Stimulated activated CD4-positive, alpha-beta T cell treated with anti-CD3 and anti-CD28 coated beads, TNF-alpha, amount 100 ng/mL, for 1 hour (primary cell): ENCODE measurements at places on chromosomes 16 and 17.

DNA sequence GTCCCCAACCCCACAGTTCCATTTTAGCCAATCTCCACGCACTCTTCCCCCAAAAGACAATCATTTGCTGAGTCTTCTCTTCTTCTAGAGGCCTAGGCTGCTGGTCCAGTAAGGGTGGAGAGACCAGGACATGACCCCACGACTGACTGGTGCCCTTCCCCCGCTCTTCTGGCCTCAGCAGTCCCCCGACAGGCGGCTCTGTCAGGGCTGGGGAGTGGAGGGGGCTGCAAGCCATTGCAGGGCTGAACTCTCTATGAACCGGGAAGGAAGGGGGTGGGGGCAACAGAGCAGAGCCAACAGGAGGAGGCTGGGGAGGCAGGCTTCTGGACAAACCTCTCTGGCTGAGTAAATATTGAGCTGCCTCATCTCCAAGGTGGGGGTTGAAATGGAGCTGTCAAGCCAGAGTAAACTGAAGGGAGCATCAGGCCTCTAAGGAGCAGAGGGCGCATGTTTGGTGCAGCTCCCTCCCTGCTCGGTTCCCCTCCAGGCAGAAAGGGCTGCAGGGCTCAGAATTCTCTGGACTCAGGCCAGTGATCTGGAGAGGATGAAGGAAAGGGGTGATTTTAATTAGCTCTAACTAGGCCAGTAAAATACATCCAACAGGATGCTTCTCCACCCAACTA, 8.7 kb downstream of the HOXB1 start:
- no peak for DNase-seq

- no peak for DNase-seq
Observed at GRCh38 chr16:4703906-4704305, 10.5 kb downstream of the NUDT16L1 start.

- no peak for DNase-seq
Observed at GRCh38 chr16:72891291-72892227, 156.4 kb downstream of the ZFHX3 start.

DNA sequence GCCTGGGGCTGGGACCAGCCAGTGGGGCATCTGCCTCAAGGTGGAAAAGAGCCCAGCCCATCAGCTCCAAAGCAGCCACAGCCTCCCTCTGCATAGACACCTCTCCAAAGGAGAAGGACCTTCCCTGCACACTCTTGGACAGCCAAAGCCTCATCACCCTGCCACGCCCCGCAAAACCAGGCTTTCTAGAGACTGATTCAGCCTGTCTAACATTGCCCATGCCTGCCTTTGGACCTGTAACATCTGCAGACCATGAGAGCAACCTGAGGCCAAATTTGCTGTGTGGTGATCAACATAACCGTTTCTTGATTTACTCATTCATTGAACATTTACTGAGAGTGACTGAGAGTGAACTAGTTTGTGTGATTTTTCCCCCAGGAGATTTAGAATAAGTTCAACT, 219.7 kb upstream of the HSBP1 start:
- DNase-seq = no peak

GRCh38 chr16:47008174-47008573, 34.7 kb upstream of the DNAJA2 start:
- no peak for DNase-seq

DNA sequence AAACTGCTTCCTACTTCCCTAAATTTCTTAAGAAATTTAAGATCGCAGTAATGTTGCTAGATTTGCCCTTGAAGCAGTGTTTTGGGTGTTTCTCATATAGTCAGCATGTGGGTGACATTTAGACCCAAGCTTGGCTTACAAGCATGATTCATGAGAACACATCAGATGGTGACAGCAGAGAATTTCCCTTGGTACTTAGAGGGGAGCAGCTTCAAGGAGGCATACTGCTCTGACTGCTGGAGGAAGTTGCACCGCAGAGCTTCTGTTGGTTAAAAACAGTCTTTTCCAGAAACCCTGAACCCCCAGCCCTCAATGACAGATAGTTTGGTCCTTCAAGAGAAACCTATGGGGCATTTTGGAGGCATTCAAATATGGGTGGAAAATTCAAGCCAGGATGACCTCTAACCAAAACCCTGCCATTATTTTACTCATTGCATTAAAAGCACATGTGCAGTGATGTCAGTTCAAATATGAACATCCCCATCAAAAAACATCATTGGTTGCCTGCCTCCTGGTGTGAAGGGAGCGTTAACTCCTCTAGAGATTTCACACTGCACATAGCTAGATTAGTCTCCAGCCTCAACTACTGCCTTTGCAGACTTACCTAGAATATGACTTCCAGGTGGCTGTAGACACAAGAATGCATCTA, 201.5 kb upstream of the CACNG5 start:
- DNase-seq = no peak

- no peak for DNase-seq
Observed at GRCh38 chr17:75168998-75169397, 13.8 kb downstream of the SUMO2 start.

GRCh38 chr16:23124315-23124714, 24.9 kb downstream of the USP31 start:
- no peak for DNase-seq

- DNase-seq = no peak
Observed at GRCh38 chr16:50676684-50677225, 4.4 kb downstream of the SNX20 start.

- no peak for DNase-seq
Observed at GRCh38 chr17:57256708-57257112, 387 bp downstream of the MSI2 start.

DNA sequence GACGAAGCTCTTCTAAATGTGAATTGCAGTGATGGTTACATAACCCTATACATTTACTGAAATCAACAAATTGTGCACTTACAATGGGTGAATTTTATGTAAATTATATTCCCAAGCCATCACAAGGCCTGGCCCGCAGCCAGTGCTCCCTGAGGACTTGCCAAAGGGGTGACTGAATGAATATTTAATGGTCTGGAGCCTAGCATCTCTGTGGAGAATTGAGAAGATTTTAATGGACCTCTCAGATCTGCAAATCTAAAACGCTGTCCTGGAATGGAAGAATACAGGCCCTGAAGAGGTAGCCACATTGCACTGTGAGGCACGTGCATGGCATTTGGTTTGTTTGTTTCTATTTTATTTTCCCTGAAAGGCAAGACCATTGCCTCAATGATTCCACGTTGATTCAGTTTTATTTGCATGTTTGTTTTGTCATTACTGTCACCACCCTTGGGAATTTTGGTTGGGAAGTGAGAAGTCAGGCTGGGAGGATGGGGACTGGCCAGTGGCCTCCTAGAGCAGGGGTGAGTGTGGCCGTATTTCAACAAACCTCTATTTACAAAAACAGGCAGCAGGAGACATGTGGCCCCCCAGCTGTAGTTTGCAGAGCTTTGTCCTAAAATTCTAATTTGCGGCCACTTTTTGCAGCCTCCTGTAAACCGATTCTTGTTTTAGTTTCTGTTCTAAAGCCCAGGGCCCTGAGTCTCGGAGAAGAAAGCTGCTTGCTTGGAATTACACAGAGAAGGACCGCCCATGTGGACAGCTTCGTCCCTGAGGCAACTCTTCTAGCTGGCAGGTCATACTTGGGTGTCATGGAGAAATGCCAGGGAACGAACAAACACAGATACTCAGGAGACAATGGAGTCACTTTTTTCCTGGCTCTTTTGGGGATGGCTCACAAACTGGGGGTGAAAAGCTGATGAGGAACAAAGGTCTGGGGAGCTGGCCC, 40.5 kb upstream of the GCSH start:
- no peak for DNase-seq

DNA sequence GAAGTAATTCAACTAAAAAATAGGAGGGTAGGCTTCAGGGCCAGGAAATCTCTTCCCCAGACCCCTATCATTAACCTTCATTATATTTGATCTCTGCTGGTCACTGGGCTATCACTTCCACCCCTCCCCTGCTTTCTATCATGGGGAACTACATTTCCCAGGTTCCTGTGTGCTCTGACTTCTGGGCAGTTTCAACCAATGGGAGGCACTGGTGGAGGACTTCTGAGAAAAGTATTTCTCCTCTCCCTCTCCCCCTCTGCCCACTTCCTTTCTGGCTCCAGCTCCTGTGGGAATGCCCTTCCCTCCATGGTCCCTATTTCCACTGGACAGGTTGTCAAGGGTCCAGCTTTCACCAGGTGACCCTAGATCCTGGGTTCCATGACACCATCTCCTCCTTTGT, 364.4 kb downstream of the C16orf95 start:
- DNase-seq = no peak

- DNase-seq = no peak
Observed at GRCh38 chr17:73335591-73336407, 24.0 kb upstream of the CDC42EP4 start.

- no peak for DNase-seq
Observed at GRCh38 chr16:20260215-20261009, 66.9 kb downstream of the GP2 start.

DNA sequence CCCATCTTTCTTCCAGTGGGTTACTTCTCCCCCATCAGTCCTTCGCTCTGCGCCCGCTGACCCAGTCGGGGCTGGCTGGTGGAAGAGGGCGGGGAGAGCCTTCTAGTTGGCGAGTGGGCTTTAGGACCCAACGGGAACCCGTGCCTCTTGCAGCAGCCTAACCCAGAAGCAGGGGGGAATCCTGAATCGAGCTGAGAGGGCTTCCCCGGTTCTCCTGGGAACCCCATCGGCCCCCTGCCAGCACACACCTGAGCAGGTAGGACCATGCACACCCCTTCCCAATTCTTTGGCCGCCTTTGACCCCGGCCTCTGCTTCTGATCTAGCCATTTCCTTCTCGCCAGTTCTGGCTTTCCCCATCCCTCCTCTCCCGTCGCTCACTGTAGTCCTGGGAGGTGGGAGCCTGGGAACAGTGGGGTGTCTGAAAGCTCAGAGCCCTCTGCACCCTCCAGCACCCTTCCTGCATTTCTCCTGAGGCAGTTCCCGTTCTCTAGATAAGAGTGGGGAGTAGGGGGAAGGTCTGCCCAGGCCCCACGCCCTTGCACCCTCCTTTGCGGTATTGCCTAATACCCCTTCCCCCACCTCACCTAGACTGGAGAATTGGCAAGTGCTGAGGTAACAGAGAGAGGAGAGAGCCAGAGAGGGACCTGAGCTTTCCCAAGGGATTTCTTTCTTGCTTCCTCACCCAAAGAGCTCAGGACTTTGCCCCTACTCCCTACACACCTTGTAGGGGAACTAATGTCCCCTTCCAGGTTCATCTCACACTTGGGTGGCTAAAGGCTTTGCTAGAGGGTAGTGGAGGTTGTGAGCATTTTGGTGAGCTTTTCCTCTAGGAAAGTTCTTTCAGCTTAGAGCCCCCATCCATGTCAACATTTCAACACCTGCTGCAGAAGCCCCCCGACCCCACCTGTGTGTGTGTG, at the start of gene RARA:
RARA (plus strand) TSS at position 150 of the 918 bp plus-strand sequence. CDS start 22,039 bp downstream, outside the sequence.
- no peak for DNase-seq

GRCh38 chr17:6420173-6420641, 14.7 kb downstream of the AIPL1 start:
- DNase-seq = no peak

GRCh38 chr16:50709061-50709684, 15.8 kb downstream of the NOD2 start:
- DNase-seq = no peak
